Left ventricle myocardium inferior (tissue), 1 donor: ENCODE measurements at places on chromosomes 6 and 20. TPM values are rescaled to one million over a fixed set of nuclear protein-coding genes. Genes with fewer than 3 reads are reported as not detected.

Gene ADGRB3
- total RNA-seq = 1.5 TPM

Gene IL17A
- total RNA-seq = not detected

DNA sequence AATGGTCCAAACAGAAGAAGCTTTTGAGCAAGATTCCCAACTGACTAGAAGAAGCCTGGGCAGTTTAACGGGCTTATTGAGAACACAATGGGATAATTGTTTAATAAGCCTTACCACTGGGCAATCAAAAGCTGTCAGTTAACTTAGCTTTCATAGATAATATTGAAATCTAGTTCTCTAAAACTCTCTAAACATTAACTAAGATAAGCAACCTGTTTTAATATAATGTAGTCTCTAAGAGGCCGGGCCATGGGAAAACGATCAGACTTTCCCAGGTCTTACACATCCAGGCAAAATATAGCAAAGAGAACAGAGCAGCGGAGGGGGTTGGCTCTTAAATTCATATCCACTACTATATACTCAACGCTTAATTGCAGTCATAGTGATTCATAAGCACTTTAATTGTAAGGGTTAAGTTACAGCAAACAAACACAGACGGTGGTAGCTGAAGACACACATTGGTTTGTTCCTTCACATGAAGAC is 128.0 kb upstream of the FAM83B start:
- no peak for DNase-seq

Gene MATN4
- not detected for total RNA-seq

GRCh38 chr6:139390447-139390846 is 16.0 kb upstream of the CITED2 start:
- DNase-seq = no peak

DNA sequence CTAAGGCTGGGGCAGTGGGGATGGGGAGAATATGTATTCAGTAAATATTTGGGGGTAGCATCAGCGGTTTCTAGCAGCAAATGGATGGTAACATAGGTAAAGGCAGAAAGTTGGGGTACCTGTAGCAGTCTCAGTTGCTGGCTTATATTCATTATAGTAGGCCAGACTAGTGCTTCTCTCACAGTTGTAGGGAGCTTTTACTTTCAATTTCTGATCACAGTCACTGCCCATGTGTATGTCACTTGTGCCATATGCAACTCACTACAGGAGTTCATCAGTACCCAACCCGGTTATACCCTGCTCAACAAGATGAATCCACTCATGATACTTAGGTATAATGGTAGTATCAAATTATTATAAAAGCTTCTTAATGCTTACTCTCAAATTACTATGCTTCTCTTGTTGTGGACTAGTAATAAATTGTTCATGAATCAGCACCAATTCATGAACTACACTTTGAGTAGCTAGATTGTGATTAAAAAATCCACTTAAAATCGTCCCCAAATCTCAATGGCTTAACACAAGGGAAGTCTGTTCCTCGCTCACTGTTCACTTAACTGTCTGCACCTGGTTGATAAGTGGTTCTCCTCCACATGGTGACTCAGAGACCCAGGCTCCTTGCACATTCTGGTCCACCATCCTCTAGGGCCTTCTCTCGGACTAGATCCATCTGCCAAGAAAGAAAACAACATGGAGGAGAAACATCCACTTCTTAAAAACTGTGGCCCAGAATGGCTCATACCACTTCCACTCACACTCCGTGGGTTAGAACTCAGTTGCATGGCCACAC is 31.3 kb upstream of the MYLIP start:
- no peak for DNase-seq
